Ureter (tissue), 1 donor: ENCODE measurements at places on chromosomes 2 and 18. TPM values are rescaled to one million over a fixed set of nuclear protein-coding genes. Genes with fewer than 3 reads are reported as not detected.

- DNase-seq, result no peak
Measured at GRCh38 chr2:209875270-209875669, 103.6 kb downstream of the UNC80 start.

GRCh38 chr2:236128321-236128720, 39.9 kb downstream of the GBX2 start:
- DNase-seq, result no peak

DNA sequence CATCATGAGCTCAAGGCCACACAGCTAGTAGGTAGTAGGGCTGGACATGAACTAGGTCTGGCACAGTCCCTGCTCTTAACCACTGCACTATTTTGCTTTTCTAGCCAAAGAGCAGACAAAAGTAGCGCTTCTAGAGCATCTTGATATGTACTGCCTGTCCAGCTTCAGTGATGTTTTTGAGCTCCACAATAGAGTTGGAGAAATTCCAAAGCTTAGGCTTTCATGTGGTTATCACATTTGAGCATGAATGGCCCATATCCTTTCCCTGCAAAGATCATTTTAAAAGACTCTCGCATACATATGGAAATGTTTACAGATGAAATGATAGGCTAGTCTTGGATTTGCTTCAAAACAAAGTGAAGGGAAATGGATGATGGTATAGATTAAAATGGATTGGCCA, 128.7 kb downstream of the MAP3K20 start:
- DNase-seq, result no peak

DNA sequence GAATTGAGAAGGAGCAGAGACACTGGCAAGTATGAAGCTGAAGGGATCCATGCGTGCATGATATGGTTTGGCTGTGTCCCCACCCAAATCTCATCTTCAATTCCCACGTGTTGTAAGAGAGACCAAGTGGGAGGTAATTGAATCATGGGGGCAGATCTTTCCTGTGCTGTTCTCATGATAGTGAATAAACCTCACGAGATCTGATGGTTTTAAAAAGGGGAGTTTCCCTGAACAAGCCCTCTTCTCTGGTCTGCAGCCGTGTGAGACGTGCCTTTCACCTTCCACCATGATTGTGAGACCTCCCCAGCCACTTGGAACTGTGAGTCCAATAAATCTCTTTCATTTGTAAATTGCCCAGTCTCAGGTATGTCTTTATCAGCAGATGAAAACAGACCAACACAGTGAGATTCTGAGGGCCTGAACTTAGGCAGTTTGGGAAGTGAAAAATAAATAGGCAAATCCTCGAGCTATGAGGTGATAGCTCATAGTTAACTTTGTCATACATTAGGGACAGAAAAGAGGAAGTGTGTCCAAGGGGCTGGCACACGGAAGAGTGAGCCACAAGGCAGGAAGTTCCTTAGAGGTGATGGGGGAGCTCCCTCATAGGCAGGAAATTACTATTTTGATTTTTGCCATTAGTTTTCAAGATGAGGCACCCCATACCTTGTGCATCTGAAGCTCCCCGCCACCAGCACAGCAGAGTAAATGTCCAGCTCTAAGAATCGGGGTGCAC, 658.8 kb upstream of the ID2 start:
- DNase-seq, result no peak

GRCh38 chr2:50535971-50536759, 495.8 kb downstream of the NRXN1 start:
- no peak for DNase-seq

GRCh38 chr18:13376841-13377351, 158.3 kb downstream of the LDLRAD4 start:
- peak; percentile 38 for DNase-seq

- DNase-seq, result no peak
Measured at GRCh38 chr2:170369894-170370293, 191.9 kb downstream of the MYO3B start.

- no peak for DNase-seq
Measured at GRCh38 chr18:74229891-74230290, 61.9 kb downstream of the CYB5A start.

DNA sequence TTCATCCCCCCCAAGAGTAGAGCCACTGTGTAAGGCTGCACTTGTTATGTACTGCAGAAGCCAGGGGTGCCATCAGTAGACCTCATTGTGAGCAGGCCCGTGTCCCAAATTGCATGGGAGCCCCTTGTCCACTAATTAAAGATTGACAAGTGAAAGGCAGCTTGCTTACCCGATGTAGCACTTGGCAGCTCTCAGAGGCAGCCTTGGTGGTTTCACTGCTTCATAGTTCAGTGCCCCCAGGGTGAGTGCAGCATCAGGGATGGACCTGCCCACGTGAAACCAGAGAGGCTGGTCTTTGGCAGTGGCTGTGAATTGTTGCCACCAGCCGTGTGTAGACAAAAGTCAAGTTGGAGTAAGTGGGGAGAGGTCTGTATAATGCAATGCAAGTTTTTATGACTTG, 13.3 kb downstream of the TUBB6 start:
- no peak for DNase-seq

PRKRA gene
- total RNA-seq, result 48.1 TPM

CRYGD gene
- total RNA-seq, result not detected

- no peak for DNase-seq
Measured at GRCh38 chr2:29053223-29053622, 21.1 kb downstream of the PCARE start.

- DNase-seq, result no peak
Measured at GRCh38 chr2:127630096-127630863, 15.7 kb upstream of the GPR17 start.

GRCh38 chr2:34188464-34189303, 589.6 kb upstream of the FAM98A start:
- DNase-seq, result no peak

DNA sequence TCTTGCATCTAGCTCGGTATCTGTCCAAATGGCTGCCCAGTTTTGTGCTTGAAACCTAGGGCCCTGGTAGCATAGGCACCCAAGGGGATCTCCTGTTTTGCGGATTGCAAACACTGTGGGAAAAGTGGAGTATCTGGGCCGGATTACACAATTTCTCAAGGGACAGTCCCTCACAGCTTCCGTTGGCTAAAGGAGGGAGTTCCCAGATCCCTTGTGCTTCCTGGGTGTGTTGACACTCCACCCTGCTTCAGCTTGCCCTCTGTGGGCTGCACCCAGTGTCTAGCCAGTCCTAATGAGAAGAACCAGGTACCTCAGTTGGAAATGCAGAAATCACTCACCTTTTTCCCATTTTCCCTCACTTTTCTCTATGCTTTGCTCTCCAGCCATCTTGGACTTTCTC, 35.5 kb downstream of the RPRM start:
- no peak for DNase-seq

DNA sequence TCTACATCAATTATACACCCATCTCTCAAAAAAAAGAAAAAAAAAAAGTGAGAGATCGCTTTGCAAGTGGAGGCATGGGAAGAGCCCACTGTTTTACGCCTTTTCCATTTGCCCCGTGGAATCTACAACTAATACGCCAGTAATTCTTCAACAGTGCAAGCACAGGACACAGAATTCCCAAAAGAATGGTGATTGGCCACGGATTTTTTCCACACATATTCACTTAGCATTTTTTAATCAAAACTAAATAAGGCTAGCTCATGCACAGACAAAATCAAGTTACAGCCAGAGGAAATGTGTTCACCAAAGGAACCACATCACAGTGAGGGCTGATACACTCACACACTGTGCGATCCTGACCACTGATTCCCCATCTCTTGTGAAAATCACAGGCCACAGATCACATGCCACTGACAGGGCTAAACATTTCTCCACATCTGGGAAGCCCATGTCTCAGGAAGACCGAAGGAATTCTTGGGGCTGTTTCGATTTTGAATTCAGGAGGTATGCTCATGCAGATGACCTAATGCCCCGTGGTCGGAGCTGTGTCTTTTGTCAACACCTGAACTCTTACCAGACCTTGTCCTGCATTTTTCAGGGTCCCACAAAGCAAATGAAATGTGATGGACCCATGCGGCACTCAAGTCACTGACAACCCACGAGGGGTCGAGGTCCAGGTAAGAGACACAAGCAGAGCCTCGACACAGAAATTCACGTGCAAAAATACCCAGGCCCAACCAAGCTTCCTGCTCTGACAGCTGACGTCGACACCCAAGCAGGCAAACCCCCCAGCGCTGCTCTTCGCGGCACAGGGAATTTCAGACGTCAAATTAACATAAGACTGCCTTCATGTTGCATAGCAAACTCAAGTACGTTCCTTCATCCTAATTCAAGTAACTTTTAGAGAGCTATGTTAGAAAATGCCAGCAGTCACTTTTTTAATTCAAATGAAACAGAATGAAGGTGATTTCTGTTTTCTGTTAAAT, 69.6 kb downstream of the ZNF516 start:
- no peak for DNase-seq

DNA sequence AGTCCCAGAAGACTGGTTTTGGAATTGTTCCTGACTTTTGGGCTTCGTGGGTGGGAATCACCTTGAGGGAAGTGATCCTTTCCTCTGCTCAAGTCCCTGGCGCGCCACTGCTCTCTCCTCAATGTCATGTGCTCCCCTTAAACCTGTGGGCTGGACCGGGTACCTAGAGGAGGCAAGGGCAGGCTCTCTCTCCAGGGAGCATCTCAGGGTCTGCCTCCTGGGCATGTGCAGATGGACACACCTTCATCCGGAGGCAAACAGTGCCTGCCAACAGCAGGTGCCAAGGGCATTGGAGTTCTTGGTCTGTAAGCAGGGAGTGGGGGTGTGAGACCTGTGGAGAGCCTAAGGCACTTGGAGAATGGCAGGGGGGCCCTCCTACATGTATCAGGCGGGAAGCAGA, 142.6 kb downstream of the INHBB start:
- DNase-seq, result no peak

DNA sequence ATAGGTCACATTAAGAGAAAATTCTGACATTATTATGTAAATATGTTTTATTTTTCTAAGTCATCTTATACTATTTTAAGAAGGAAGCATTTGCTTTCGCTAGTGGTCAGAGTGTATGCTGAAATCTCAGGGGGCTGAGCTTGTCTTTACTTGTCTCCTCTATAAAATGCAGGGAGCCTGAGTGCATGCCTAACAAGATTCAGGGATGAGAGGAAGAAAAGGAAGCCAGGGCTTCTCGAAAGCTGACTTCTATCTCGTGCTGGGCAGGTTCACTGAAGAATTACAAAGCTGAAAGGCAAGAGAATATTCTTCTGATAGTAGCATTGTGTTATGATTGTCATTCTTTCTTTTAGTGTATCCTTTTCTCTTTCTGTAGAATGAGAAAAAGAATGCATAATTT, 467.4 kb downstream of the SOX11 start:
- DNase-seq, result no peak

SPATA3 gene
- not detected for total RNA-seq

- no peak for DNase-seq
Measured at GRCh38 chr18:10791169-10791831, 265.5 kb downstream of the NAPG start.

- DNase-seq, result peak; percentile 80
Measured at GRCh38 chr18:23437357-23438045, 15.6 kb upstream of the RIOK3 start.

TIA1 gene
- 160 TPM for total RNA-seq

GRCh38 chr18:2002604-2003003, 568.7 kb downstream of the METTL4 start:
- DNase-seq, result no peak

DNA sequence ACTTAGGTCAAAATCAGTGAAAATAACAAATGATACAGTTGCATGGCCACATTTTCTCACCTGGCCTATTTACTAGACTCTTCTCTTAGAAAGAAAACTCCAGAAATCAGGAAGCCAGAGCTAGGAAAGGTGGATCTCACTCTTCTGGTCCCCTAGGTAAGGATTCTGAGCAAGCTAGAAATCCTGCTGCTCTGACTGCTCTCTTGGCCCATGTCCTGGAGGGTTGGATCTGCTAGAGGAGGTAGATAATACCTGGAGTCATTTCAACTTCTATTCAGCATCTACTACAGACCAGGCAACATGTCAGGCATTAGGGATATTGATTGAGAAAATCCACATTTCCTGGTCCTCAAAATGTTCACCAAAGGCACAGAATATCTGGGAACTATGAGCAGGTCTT, 34.9 kb downstream of the AKAIN1 start:
- DNase-seq, result no peak

TLX2 gene
- total RNA-seq, result not detected

- no peak for DNase-seq
Measured at GRCh38 chr18:32661486-32662299, 111.1 kb downstream of the KLHL14 start.

GRCh38 chr2:29247336-29247914, 132.2 kb downstream of the CLIP4 start:
- DNase-seq, result no peak

- DNase-seq, result no peak
Measured at GRCh38 chr18:7977897-7978296, 410.8 kb downstream of the PTPRM start.

GRCh38 chr2:134778372-134778771, 59.6 kb upstream of the TMEM163 start:
- DNase-seq, result no peak

DNA sequence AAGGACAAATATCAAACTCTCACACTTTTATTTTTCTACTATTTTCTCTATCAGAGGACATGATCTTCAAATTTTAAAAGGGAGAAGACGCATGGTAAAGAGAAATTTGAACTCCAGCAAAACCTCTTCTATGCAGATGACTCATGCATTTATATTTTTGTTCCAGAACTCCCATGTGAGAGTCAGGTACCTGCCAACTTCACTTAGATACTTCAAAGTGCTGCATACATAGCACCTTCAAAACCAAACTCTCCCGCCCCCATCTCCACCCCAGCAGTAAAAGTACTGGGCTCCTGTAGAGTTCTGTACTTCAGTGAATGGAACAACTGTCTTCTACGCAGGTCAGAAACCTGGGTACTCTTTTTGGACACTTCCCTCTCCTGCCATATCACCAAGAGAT, 398.3 kb downstream of the TGIF1 start:
- DNase-seq, result no peak

DNA sequence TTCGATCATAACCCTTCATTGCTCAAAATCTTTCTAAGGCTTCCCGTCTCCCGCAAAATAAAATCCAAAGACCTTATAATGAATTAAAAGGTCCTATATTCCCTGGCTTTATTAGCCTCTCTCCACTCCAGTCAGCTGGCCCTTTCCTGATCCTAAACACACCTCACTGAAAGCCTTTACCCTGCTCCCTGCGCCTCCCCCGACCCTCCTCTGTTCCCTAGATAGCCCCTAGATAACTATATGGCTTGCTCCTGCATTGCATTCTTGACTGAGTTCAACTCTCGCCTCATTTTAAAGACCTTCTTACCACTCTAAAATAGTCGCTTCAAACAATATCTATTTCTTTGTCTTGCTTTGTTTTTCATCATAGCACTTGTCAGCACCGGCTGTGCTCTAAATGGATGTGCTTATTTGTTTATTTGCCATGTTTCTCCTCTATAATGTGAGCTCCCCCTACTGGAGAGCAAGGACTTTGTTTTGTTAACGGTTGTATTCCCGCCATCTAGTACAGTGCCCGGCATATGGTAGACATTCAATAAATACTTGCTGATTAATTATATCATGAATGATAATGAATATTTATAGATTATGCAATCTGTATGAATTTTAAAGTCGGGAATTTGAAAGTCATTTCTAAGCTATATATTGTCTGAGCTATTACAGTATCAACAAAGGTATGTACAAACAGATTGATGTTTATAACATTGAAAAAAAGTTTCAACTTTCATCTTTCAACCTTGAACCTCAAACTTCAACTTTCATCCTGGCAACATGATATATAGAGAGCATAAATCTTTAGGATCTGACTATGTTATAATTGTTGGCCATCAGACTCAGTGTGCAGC, 32.4 kb upstream of the VIT start:
- no peak for DNase-seq

- no peak for DNase-seq
Measured at GRCh38 chr18:32769586-32770053, 3.2 kb downstream of the KLHL14 start.

C2orf66 gene
- total RNA-seq, result 1.0 TPM

- no peak for DNase-seq
Measured at GRCh38 chr2:29174937-29175336, 59.7 kb downstream of the CLIP4 start.
